ENCODE measurements at places on chromosomes 12 and 14.

DNA sequence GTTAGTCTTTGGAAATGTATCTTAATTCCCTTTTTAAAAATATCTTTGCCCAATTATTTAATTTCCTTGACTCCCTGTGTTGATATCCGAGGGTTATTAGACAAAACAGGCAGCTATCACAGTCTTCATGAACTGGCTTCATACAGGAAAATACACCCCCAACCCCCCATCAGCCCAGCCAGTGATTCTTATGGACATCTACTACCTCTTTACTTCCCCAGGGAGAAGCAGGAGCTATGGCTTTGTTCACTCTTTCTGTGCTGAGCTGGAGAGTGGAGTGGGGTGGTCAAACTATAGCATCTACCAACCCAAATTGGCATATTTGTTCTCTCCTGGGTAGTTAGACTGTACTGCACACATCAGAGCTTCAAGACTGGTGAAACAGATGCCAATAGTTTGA is 134.4 kb upstream of the SLC38A2 start:
- no peak for DNase-seq

DNA sequence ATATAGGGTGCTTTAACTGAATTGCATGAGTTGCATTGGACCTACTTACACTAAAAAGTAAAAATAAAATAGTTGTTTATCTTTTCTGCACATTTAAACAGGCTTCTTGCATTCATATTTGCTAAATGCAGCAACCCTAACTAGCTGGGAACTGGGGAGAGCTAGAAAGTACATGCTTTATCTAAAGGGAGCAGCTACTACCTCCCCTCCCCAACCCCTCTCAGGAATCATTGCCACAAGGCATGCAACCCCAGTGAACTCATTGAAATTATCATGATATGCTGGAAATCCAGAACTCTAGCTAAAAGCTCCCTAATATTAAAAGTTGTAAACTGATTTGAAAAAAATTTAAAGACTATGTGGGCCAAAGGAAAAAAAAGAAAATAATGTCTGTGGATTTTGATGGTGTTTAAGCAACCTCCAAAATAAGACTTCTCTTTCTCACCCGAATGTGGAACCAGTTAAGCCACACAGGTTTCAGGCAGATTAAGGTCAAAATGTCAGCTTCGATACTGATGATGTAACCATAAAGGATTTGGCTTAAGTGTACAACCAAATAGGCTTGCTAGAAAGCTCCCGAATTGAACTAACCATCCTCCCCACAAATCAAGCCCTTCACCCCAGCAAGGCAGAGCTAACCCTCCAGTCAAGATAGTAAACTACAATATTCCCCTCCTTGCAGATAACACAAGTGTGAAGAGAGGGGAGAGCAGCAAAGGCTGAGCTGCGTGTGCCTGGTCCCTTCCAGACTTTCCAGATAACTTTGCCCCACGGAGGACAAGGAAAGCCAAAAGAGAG is 13.8 kb upstream of the POC1B start:
- no peak for DNase-seq

DNA sequence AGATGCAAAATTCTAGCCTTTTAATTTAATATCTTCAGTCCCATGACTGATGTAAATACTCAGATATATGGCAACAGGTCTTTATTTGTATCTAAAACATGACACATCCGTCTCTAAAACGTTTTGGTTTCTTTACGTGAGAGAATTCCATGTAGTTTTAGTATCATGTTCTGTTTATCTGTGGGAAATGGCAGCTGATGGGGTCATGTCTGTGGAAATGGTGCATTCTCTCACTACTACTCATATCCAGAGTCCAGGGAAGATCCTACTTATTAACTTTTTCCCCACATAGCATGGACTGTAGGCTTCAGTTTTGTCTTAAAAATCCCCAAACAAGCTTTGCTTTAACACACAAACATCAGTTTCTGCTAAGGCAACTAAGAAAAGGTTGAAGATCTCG is 53.8 kb downstream of the SPTLC2 start:
- DNase-seq = no peak

DNA sequence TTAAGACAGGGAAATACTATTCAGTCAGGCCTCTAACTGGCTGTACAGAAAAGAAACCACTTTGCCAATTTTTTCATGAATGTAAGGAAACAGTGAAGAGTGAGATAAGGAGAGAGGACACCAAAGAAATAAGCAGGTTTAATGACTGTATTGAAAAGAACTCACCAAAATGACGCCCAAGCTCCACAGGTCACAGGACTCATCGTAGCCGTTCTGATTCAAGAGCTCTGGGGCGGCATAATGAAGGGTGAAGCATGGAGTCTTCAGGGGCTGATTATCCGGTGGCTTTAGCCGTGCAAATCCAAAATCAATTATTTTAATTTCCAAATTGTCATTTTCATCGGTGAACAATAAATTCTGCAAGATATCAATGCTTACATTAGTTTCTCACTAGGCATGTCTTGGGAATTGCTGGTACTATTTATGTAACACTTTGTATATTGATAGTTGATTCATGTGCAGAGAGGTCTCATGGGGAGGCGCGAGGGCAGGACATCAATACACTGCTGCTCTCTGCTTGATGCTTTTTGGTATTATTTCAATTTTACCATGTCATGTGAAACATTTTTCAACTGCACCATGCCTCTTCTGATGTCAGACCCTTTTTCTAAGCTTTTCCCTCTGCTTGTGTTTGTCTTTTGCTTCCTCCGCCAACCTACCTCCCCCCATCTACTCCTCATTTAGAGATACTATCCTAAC is 74.2 kb upstream of the TTC7B start:
- DNase-seq = no peak

GRCh38 chr12:115023279-115024265 is 339.6 kb upstream of the TBX3 start:
- DNase-seq = no peak

DNA sequence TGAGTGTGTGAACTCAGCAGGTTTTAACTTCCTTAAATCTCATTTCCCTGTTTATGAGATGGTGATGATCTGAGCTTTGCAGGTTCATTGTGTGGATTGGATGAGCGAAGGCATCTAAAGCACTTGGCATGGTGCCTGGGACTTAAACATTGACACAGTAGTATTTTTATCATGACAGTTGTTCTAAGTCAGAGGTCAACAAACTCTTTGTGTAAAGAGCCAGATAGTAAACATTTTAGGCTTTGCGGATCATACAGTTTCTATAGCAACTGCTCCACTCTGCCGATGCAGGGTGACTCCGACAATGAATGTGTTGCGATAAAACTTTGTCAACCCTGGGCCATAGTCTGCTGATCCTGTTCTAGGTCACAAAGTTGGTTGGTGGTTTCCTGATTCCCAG is 25.2 kb downstream of the SLC24A4 start:
- DNase-seq = no peak

- DNase-seq = peak; percentile 38
Measured at GRCh38 chr14:86057018-86057667, 527.2 kb downstream of the FLRT2 start.

DNA sequence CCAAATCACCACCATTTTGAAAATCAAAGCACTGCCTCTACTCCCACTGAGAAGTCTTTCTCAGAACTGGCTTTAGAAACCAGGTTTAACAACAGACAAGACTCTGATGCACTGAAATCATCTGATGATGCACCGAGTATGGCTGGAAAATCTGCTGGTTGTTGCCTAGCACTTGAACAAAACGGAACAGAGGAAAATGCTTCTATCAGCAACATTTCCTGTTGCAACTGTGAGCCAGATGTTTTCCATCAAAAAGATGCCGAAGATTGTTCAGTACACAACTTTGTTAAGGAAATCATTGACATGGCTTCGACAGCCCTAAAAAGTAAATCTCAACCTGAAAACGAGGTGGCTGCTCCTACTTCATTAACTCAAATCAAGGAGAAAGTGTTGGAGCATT is 115.0 kb upstream of the NPAS3 start:
- DNase-seq = no peak

DNA sequence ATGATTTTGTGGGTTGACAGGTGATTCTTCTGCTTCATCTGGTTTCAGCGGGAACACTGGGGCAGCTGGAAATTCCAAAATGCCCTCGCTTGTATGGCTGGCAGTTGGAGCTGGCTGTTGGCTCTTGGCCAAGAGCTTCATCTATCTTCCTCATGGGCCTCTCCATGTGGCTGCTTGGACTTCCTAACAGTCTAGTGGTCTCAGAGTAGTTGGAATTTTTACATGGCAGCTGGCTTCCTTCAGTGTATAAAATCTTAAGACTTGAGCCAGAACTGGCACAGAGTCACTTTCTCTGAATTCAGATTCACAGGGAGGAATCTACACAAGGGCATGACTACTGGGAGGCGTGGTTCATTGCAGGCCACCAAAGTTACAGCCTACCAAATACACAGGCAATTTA is 204.9 kb upstream of the RMST start:
- no peak for DNase-seq

- peak; percentile 80 for DNase-seq
Measured at GRCh38 chr14:76773188-76773885, 12.1 kb downstream of the VASH1 start.

DNA sequence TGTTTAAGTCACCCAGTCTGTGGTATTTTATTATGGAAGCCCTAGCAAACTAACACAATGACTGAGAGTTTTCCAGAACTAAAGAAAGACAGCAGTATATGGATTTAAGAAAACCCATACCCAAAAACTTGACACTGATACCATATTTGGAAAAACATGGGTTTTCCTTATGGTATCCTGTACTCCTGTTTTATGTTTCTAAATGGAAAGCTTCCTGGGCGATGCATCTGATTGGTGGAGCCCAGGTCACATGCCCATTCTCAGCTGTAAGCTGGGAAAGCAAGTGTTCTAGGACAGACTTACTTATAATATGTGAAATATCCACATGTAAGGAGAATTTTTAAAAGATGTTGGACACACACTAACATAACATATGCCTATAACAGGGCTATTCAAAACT is 4.5 kb upstream of the RNASE4 start:
- DNase-seq = peak; percentile 27

GRCh38 chr14:79597566-79597965 is 613.7 kb downstream of the DIO2 start:
- no peak for DNase-seq

GRCh38 chr12:52268212-52268611 is 6.2 kb upstream of the KRT86 start:
- no peak for DNase-seq

DNA sequence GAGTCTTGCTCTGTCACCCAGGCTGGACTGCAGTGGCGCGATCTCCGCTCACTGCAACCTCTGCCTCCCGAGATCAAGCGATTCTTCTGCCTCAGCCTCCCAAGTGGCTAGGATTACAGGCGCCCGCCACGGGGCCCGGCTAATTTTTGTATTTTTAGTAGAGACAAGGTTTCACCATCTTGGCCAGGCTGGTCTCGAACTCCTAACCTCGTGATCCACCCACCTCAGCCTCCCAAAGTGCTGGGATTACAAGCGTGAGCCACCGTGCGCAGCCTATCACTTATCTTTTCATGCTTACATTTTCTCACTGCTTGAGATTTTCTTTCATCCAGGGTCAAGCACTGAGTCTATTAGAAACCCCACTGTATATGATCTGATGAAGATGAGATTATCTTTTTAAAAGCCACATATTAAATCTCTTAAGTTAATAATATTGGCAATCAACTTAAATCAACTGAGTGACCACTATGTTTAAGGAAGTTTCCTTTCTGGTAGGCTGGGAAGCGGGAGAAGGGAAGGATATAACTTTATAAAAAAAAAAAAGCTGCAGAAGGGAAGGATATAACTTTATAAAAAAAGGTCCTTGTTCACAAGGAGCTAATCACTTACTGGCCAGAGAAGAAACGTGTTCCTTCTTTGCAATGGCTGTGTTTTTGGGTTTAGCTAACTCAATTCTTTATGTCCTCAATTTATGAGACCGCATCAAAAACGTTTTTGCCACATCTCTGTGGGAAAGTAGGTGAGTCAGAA is 1.3 kb upstream of the MDM2 start:
- no peak for DNase-seq

GRCh38 chr12:46920499-46920898 is 94.7 kb upstream of the SLC38A4 start:
- no peak for DNase-seq

GRCh38 chr12:109951751-109952150 is 44.4 kb downstream of the GIT2 start:
- DNase-seq = no peak

DNA sequence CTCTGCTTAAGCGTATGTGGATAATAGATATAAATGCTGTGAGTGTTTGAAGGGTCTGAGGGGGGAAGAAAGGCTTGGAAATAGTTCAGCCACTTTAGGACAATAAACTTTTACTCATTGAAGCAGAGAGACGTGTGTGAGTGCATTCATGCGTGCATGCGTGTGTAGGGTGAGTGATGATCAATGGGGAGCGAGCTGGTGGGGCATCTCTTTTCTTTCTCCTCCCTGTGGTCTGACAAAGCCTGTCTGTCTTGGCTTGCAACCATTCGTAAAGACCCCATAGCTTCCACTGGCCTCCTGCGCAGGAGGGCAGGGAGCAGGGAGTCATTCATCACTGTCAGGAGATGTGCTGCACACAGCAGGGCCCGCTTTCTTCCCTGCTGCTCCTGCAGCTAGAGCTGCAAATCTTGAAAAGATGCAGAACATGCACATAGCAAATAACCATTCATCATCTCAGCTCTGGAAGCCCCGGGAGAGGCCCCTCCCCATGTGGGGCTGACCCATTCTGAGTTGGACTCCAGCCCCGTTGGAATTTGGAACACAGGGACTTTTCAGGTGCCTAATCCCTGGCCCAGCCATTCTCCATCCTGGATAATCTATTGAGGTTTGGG is 223.2 kb downstream of the PPM1H start:
- no peak for DNase-seq

GRCh38 chr12:19894803-19895202 is 455.5 kb downstream of the AEBP2 start:
- no peak for DNase-seq

DNA sequence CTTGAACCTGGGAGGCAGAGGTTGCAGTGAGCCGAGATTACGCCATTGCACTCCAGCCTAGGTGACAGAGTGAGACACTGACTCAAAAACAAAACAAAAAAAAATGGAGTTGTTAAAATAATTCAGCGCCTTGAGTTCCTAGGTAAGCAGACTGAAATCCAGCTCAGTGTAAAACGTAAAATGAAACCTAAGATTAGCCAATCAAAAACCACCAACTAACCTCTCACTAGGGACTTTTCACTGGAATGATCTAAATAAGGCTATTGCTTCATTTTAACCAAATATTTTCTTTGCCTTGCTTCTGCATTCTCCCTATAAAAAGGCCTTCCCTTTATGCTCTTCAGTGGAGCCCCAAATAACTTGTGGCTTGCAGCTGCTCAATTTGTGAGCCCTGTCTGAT is 91.6 kb upstream of the HIF1A start:
- no peak for DNase-seq

- no peak for DNase-seq
Measured at GRCh38 chr14:95258754-95259593, 60.7 kb downstream of the CLMN start.

DNA sequence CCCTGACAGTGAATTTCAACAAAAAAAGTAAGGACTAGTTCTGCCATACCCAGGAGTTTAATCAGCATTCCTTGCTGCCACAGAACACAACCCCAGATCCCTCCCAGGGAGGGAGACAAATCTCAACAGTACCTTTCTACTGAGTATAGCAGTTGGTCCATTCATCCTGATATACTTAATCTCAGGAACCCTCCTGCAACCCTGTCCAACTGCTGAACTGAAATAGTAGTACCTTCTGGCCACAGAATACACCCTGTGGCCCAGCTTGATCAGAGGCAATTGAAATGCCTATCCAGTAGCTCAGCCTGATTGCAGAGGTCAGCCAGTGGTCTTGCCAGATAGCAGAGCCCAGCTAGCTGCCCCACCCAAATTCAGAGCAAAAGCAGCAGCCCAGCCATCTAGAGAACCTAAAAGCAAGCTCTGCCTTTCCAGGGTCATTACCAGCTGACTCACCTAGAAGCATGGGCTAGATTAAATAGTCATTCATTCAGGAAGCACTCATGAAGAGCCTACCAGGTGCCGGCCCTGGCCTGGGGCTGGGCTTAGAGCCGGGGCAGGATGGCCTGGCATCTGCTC is 40.0 kb upstream of the RHOJ start:
- DNase-seq = no peak
